ENCODE measurements at places on chromosomes 5 and 9.

GRCh38 chr9:7287986-7288385, 511.6 kb downstream of the DMAC1 start:
- DNase-seq = no peak

DNA sequence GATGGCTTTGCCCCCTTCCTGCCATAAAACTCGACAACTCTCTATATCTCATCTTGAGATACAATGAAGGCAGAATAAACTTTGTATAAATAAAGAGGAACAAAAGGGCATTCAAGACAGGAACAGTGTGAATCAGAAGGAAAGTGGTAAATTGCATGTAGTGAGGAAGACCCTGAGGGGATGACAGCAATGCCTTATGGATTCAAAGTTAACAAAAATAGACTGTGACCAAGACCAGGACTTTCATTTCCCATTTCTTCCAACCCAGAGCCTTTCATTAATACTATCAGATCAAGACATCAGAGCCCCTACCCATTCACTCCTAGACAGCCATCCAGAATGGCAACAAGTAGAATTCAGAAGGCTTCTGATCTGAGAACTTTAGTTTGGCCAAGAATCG, 46.4 kb upstream of the ZNF462 start:
- peak; percentile 30 for DNase-seq

GRCh38 chr9:34690983-34691935, at the start of gene CCL19:
Gene CCL19, minus strand, starts transcription at chr9:34691276. Its CDS starts 137 bp downstream, at chr9:34691139.
- DNase-seq = peak; percentile 27

DNA sequence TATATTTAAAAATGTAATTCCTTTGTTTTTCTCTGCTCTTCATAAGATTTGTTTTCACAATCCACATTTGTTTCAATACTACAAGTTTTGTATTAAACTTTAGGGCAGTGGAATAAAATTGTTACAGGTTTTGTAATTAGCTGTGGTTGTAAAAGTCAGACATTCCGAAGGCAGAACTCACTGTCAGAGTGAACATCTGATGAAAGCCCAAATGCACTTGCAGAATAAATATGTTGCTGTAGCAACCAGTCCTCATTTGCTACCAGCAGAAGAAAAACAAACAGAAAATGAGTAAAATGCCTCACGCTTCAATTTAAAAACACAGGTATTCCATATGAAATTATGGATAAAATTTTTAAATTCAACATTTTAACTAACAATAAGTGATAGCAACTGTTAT, 740.1 kb upstream of the FAM174A start:
- DNase-seq = no peak

DNA sequence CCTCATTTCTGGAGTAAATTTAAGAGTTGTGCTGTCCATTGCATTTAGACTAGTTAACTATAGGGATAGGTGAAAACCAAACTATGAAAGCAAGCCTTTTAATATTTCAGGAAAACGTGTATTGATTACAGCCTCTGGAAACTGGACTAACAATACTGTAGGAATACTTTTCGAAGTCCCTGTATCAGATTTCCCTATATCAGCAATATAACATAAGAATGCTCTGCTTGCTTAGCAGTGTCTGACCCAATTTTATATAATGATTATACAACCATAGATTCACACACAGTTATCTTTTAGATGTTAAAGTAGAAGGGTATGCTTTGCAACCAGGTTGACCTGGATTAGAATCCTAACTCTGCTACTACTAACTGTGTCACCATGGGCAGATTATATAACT, 203.1 kb downstream of the WDR70 start:
- no peak for DNase-seq

- peak; percentile 11 for DNase-seq
Measured at GRCh38 chr5:102762095-102762534, 7.0 kb downstream of the PAM start.

- DNase-seq = no peak
Measured at GRCh38 chr5:119054101-119054500, 16.8 kb upstream of the DMXL1 start.

DNA sequence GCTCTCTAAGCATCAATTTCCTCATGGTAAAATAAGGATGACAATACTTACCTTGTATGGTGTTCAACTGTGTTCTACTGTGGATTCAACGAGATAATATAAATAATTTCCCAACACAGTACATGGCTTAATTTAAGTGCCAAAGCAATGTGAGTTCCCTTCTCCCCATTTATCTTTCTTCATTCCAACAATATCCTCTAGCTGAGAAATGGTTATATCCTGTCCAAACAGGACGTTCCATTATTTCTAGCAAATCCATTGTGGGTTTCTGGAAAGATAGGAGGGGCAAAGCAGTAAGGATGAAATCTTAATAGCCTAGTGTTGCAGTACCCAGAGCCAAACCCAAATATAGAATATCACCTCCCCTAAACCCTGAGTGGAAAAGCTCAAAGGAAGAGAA, 22.0 kb downstream of the ABCA1 start:
- DNase-seq = no peak

DNA sequence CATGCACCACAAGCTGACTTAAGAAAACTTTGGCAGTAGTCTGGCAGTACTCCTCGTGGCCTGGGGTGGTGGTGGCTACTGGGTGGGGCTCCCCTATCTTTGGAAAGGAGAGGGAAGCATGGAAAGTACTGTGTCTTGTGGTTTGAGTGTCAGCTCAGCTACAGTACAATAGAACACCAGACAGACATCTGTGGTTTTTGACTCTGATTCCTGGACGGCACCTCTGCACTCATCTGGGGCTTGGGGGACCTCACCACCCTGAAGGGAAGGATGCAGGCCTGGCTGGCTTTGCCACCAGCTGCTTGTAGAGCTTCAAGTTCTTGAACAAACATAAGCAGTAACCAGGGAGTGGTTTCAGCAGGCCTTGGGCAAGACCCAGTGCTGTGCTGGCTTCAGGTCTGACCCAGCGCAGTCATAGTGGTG, 40.6 kb downstream of the TNFSF8 start:
- peak; percentile 72 for DNase-seq

DNA sequence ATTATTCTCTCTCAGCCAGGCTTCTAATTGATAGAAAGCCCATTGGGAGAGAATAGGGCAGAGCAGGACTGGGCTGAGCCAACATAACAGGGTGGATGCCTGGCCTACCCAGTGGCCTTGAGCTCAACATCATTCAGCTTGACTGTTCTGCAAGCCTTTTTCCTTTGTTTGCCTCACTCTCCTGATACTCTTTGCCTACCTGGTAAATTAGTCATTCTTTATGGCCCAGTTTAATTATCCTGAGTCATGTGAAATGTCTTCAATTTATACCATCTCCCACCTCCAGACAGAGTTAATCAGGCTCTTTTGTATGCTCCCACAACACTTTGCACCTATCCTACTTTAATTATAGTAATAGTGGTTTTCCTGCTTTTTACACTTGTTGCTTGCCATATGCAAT, 13.6 kb downstream of the GLRA1 start:
- DNase-seq = no peak

GRCh38 chr9:124754289-124754688, 16.8 kb downstream of the NR6A1 start:
- DNase-seq = no peak

DNA sequence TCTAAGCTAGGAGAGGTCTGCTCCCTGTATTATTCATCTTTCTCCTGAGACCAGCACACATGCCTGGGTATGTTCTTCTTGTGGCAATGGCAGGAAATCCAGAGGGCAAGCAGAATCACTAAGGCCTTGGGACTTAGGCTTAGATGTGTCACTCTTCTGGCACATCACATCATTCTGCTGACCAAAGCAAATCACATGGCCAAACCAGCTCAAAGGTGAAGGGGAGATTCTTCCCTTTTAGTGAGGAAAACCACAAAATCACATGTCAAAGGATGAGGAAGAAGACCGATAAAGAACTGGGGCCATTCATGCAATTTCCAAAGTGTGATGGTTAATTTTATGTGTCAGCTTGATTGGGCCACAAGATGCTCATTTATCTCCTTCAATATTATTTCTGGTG, 5.7 kb upstream of the AGGF1 start:
- DNase-seq = peak; percentile 68

GRCh38 chr9:125049212-125050049, 93.9 kb downstream of the SCAI start:
- no peak for DNase-seq

DNA sequence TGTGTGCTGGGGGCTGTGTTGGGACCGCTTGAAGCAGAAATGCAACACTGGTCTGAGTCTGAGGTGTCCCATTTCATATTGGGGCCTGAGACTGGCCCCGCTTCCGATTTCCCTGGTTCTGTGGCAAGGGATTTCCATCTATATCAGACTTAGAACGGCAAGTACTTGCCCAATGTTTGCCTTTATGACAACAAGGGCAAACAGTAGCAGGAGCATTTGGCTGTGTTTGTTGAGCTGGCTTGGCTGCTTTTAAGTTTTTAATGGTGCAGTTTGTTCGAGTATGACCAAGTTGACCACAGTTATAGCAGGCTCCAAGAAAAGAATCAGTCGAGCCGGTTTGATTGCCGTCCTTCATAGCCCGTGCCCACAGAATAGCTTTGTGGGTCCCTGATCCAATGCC, 17.0 kb downstream of the HSDL2 start:
- DNase-seq = no peak

- DNase-seq = no peak
Measured at GRCh38 chr5:5303242-5303641, 119.2 kb upstream of the ICE1 start.

DNA sequence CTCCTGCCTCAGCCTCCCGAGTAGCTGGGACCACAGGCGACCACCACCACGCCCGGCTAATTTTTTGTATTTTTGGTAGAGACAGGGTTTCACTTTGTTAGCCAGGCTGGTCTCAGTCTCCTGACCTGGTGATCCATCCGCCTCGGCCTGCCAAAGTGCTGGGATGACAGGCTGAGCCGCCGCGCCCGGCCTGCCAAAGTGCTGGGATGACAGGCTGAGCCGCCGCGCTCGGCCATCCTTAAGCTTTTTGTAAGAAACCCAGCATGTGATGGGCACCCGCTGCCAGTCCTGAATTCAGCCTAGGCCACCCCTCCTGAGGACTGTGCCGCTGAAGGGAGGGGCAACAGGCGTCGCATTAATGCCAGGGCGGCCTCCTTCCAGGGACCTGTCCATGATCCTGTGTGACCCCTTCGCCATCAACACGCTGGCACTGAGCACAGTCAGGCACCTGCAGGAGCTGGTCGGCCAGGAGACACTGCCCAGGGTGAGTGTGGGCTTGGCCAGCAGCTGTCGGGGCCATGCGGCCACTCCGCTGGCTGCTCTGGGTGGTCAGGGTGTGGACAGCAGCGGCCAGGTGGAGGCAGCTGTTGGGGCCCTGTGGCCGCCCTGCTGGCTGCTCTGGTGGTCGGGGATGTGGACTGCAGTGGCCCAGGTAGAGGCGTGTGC, 10.5 kb downstream of the NELFB start:
- DNase-seq = no peak

GRCh38 chr9:116975126-116975525, 288.0 kb downstream of the TRIM32 start:
- DNase-seq = no peak

GRCh38 chr9:20397348-20397747, 225.0 kb downstream of the MLLT3 start:
- no peak for DNase-seq

DNA sequence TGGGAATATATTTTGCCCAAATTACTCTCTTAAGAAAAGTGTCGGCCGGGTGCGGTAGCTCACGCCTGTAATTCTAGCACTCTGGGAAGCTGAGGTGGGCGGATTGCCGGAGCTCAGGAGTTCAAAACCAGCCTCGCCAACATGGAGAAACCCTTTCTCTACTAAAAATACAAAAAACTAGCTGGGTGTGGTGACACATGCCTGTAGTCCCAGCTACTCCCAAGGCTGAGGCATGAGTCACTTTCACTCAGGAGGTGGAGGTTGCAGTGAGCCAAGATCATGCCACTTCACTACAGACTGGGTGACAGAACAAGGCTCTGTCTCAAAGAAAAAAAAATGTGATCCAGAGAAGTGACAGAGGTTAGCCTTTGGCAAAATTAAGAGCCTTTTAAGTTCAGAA, 26.4 kb upstream of the TMEM171 start:
- DNase-seq = peak; percentile 60

DNA sequence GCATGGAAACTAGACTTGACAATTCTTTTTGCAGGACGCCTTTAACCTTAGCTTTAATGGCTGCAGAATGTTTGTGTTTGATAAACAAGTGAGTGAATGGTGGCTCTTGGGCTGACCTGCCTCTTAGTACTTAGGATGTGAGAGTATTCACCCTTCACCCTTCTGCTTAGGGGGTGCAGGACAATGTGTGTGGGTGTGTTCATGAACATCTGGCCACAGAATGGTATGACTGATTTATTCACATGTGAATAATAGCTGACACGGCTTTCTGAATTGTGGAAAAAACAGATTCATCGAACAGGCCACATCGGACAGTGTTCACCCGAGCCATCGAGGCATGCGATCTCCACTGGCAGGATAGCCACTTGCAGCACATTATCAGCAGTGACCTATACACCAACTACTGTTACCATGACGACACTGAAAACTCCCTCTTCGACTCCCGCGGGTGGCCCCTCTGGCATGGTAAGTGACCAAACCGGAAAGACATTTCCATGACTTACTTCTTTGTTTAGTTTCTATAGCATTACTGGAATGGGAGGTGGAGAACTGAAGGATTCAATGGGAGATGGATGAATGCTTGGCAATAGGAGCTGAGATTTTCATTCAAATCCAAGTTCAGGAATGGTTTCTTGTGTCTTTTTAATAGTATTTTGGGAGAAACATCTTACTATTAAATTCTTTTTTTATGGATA, 193.6 kb downstream of the ZSWIM6 start:
- no peak for DNase-seq

All from inflammatory macrophage treated with lipopolysaccharide for 4 hours (primary cell).